Effector CD4-positive, alpha-beta T cell (primary cell): ENCODE measurements at places on chromosomes 2 and 18.

- no peak for DNase-seq
Measured at GRCh38 chr2:113224647-113225236, 51.0 kb downstream of the PSD4 start.

DNA sequence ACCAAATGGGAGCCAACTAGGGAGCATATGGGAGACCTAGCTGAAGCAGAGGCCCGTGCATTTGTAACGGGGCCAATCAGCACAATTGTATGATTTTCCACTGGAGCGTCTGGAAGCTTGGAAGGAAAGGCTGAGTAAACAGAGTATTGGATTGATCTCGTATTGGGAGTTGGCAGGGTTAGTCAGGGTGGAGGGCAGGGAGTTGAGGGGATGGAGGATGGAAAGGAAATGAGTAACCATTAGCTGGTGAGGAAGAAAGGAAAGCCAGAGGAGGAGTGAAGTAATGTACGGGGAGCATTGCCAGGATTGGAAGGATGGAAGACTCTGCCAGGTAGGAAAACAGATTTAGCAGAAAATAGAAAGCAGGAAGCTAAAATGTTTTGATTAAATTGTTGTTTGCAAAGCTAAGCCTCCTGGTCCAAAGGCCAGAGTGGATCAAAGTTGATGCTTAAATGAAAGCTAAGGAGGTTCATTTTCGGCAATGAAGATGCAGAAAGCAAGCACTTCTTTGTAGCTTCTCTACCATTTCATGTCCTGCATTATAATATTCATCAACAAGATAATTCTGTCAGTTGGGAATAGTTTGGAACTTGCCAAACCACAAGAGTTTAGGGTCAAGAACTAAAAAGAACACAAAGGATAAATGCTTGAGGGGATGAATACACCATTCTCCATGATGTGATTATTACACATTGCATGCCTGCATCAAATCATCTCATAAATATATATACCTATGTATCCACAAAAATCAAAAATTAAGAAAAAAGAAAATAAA lies 75.6 kb upstream of the TTN start:
- no peak for DNase-seq

- DNase-seq: no peak
Measured at GRCh38 chr2:217171874-217172273, 312.0 kb upstream of the TNP1 start.

DNA sequence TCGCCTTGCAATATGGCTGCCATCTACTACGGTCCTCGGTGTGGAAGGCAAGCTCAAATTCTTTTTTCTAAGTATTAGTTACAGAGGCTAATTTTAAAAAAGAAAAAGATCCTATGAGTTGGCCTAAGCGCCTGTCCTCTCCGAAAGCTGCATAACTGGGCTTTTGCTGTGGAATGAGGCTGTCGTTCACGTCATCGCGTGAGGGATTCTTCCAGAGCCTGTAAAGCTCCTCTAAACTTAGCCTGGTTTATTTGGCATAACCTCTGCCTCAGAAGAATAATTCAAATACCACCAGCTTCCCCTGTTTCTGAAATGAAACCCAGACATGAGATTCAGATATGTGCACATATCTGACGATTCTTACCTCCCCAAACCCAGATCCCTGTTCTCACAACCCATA lies 187.4 kb downstream of the DNER start:
- DNase-seq: no peak

- DNase-seq: no peak
Measured at GRCh38 chr2:166984797-166985196, 96.5 kb downstream of the XIRP2 start.

- DNase-seq: no peak
Measured at GRCh38 chr2:46066116-46066515, 231.1 kb upstream of the EPAS1 start.
